Renal cortical epithelial cell (primary cell): ENCODE measurements at places on chromosomes 12 and 14. TPM values are rescaled to one million over a fixed set of nuclear protein-coding genes. Genes with fewer than 3 reads are reported as not detected.

DNA sequence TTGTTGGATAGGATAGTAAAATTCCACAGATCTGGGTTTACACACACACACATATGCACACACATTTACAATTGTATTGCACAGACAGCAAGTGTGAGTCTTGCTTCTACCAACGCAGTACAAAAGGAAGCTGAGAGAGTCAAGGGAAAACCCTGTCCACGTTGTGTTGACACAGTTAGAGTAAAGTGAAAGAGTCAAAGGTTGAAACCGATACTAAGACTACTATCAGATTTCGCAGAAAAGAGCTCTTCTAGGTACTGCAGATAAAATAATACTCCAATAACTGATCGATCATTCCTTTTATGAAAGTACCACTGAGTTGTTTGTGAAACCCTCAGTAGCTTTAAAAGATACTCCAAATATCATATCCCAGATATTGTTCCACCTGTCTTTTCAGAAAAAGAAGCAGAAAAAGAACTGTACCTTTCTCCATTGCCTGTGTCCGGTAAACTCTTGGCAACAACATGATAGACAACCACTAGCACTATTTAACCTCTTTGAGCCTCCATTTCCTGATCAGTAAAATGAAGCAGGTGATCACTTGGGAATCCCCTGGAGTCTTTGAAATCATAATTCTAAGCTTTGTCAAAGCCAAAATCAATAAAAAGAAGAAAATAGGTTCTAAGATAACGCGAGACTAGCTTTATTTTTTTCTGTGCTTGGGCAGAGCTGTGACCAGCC is 224.6 kb upstream of the FOXN3 start:
- DNase-seq, result no peak

DNA sequence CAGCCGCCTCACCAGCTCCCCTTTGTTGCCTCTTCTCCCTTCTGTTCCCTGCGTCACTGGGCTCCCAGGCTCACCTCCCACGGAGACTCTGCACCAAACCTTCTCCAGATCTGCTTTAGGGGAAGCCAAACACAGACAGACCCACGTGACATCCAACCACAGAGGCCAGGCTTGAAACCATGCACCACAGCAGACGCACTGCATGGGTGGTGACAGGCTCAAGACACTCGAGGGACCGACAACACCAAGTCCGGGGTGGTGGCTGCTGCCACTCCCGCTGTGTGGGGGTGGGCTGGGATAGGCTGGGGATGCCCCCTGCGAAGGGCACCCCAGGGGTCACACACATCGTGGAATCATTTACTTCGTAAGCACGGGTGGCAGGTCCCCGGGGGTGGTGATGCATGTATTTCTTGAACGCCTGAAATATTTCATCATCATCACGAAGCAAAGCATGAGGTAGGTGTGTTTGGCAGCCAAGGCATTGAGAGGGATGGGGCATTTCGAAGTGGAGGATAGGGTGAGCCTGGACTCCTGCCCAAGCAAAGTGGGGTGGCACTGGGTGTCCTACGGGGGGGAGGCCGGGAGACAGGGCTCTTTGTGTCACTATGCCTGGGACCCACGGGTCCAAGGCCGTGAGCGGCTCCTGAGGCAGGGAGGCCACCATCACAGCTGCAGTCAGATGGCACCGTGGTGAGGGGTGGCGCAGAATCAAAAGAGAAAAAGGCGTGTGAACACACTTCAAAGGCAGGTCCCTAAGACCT is 66.8 kb upstream of the RFLNA start:
- DNase-seq, result no peak

- DNase-seq, result no peak
These were observed 11.5 kb upstream of the SFSWAP start for GRCh38 chr12:131699434-131699833.

Gene RNASE4
- 2.1 and 15.3 TPM in 2 replicates for total RNA-seq

Gene NKX2-1
- total RNA-seq, result not detected in 2 replicates

Gene RPS6KA5
- 3.3 TPM in 2 replicates for total RNA-seq
